ENCODE measurements at places on chromosomes 16 and 17.

DNA sequence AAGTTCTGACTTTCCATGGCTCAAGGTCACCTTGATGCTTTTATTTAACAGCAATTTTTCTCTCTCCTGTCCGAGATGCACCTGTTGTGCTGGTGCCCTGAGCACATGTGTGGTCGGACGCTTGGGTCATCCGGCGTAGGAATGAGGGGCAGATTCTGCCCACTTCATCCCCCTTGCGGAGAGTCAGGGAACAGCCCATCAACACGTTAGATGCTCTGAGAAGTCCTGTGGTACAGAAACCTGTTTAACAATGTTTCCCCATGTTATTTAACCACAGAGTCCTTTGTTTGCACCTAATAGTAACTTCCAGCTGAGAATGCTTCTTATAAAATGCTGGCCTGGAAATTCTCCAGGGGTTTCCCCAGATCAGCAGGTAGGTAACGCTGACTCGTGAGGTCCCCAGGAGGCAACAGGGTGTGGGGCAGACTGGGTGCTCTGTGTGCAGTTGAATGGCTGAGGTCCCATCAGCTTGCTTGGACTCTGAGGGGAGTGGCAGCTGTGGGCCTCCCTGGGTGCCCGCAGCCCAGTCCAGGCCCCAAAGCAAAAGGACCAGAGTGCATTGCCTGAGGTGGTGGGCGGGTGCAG is 17.8 kb downstream of the DOC2B start:
- DNase-seq: no peak

- DNase-seq: no peak
Measured at GRCh38 chr17:58329810-58330537, 1.4 kb upstream of the TSPOAP1 start.

DNA sequence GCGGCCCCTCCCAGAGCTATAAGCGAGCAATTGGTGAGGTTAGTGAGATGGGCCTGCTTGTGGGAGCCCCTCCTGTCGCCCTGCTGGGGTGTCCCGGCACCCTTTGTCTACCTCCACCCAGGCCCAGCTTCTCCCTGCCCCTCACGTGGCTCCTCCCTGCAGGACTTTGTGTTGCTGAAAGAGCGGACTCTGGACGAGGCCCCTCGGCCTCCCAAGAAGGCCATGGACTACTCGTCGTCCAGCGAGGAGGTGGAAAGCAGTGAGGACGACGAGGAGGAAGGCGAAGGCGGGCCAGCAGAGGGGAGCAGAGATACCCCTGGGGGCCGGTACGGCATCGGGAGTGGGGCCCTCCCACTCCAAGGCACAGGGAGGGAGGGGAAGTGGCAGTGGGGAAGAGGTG is 6.1 kb upstream of the C17orf107 start:
- DNase-seq: no peak

DNA sequence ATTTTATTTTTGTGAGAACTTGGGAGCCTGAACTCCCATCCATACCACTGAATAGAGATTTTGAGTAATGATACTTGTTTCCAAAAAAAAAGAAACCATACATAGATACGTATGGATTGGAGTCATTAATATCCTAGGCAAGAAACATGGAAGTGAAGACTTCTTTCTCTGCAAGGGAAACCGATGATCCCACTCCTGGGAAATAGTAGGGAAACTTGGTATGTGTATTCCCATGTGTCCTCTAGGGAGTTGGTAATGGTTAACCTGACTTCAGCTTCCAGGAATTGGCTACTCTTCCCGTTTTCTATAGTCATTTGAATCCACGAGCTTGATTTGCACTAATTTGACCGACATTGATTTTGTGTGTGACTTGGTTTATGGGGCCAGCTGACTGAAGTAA is 5.4 kb downstream of the FUS start:
- no peak for DNase-seq

DNA sequence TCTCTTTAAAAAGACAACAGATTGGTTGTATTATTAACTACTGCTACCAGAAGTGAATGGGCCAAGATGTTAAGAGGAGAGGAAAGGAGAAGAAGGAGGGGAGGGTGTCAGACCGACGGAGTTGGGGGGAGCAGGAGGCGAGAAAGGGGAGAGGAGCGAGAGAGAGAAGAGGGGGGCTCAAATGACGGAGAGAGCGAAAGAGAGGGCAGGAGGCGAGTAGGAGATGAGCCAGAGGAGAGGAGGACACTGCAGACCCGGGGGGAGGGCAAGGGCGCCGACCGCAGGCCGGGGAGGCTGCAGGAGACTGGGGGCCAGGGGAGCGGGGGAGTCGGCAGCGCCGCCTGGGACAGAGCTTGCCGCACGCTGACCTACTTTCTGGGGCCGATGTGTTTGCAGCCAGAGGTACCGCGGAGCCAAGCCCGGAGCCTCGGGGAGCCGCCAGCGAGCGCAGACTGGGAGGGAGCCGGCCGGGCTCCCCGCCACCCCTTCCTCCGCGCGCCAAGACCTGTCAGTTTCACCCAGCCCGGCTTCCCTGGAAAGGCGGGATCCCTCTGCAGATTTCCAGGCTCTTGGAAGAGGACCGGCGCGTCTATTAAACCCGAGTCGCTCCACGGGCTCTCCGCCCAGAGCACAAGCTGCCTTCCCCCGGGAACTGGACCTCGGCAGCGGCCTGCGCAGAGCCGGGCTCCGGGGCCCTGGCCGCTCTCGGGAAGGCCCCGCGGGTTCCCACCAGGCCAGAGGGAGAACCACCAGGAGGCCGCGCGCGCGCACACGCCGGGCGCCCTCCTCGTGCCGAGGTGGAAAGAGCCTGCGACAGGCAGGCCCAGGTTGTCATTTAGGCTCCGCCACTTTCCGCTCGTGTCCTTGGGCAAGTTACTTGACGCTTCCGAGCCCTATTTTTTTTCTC is 74.6 kb downstream of the CMC2 start:
- no peak for DNase-seq

- DNase-seq: no peak
Measured at GRCh38 chr16:56353054-56353921, 72.1 kb downstream of the AMFR start.

DNA sequence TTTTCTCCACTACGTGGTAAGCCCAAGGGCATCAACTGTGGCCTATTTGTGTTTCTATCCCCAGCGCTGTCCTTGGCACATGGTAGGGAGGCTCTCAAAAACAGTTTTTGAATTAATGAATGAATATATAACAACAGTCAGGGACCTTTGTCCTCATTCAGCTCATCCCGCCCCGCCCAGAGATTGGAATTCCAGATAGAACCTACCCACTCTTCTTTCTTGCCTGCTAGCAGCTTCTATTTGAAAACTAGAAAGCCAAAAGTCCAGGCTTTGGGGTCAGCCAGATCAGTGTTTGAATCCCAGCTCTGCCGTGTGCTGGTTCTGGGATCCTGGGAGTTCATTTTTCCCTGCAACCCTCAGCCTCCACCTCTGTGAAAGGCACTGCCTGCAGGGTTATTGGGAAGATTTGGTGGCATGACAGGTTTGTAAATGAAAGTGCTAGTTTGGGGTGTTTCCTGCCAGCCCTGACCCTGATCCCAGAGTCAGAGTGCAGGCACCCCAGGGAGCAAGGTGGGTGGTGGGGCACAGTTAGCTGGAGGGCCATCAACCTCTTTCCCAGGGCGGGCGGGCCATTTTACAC is 4.5 kb downstream of the NHERF1 start:
- DNase-seq: no peak

DNA sequence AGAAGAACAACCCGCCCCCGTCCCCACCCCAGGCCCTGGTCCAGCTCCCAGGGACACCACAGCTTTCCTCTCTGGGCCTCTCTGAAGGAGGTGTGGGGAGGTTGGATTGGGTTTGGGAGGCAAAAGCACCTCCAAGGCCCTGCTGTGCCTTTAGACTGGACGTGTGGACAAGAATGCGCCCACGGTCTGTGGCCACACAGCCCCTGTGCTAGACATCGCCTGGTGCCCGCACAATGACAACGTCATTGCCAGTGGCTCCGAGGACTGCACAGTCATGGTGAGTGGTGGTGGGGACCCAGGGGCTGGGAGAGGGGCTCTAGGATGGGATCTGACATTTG is 3.0 kb downstream of the CORO1A start:
- DNase-seq: no peak

- no peak for DNase-seq
Measured at GRCh38 chr16:53768593-53768992, 64.6 kb downstream of the FTO start.

- DNase-seq: no peak
Measured at GRCh38 chr17:67994817-67995569, 1.3 kb downstream of the C17orf58 start.

GRCh38 chr16:72243621-72244020 is 71.7 kb upstream of the PMFBP1 start:
- no peak for DNase-seq

- no peak for DNase-seq
Measured at GRCh38 chr17:71959154-71959553, 161.7 kb upstream of the SOX9 start.

DNA sequence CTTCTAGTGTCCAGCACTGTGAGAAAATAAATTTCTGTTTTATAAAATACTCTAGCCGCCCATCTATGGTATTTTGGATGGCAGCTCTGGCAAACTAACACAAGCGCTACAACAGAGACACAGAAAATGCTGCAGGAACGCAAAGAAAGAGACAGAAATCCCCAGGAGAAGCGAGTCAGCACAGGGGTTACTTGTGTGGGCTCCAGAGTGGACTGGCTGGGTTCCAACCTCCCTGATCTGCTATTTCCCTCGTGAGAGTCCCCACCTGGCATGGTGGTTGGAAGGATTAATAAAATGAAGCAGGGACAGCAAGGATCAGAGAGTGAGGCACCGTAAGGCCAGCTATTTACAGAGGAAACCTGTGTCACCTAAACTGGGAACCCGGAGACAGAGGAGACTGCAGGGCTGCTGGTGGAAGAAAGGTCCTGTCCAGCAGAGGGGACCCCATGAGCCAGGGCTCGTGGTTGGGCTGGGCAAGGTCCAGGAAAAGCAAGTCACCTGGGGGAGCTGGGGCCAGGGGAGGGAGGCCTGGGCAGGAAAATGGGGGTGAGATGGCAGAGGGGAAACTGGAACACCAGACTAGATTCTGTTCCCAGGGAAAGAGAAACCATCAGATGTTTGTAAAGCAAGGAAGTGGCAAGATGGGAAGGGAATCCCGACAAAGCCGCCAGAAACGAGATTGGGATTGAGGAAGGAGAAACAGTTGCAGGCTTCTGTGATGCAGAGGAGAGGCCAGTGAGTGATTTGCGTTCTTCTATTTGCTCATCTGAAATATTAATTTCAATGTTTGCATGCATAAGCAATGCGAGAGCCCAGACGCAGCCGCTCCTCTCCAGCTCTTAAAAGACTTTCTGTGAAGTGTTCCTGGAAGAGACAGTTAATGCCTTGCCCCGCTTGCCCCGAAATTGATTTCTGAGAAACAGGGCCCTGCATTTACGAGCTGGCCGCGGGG is 63.0 kb upstream of the TEKT3 start:
- DNase-seq: no peak

GRCh38 chr17:64147110-64148016 is 17.4 kb upstream of the ERN1 start:
- DNase-seq: no peak

GRCh38 chr17:65222214-65222738 is 85.1 kb downstream of the RGS9 start:
- DNase-seq: no peak

DNA sequence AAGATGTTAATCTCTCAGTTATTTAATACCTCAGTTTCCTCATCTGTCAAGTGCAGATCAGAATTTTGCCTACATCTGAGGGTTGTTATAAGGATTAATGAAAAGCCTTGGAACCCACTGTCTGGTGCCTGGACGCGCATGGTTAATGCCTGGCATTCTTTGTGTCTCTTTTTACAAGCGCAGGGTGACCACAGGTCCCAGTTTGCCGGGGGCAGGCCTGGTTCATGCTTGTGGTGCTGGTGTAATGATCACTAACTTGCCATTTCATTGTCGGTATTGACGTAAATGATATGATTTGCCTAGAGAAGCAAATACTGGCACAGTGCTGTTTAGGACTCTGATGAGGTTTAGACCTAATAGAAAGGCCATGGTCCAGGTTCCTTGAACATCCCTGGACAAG is 23.1 kb downstream of the MRC2 start:
- DNase-seq: no peak

- DNase-seq: no peak
Measured at GRCh38 chr16:84396537-84397008, 28.2 kb downstream of the ATP2C2 start.

DNA sequence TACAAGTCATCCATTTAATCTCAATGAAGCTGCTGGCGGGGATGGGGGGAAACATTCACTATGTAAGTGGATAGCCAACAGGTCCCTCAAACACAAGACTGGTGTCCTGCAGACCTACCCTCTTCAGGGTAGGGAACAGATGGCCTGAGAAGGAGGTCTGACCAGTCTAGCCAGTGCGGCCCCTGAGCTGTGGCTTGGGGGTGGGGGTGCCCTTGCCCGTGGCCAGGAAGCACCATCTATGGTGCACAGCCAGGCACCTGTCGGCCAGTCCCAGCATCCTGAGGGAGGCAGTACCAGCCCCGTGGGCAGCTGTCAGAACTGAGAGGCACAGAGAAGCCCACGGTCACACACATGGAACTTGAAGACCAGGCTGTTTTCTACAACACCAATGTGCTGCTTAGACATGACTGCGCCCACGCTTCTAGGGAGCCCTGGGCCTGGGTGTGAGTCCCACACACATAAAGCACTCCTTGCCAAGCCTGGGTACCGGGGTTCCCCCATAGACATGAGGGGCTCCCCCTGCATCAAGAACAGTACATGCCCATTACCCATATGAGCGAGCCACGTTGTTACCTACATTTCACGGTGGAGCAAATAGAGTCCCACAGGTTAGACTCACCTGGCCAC is 40.9 kb downstream of the RMI2 start:
- no peak for DNase-seq

GRCh38 chr16:2213817-2214718 is 572 bp downstream of the PGP start:
- no peak for DNase-seq

DNA sequence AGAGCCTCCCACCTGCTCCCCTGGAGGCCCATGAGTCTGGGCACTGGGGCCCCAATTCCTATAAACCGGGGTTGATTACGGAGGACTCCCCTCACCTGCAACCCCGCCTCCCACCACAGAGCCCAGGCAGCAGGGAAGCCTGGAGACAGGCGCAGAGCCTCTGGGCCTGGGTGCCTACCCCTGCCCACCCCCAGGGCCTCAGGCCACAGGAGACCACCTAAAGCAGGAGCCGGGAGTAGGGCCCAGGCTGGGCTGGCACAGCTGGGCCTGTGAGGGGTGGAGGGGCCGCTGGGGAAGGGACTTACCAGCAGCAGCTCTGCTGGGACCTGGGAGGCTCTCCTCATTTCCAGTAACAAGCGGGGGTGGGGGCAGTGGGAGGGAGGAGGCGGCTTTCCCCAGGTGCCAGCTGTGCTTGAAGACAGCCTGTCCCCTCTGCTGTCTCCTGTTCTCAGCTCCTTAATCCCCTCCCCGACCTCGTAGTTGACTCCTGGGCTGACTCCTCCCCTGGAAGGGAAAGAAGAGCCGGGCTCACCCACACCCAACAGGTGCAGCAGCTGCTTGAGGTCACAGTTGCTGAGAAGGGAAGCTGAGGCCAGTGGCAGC is 46.8 kb downstream of the TMEM235 start:
- DNase-seq: no peak
